ENCODE measurements at places on chromosomes 4 and X.

DNA sequence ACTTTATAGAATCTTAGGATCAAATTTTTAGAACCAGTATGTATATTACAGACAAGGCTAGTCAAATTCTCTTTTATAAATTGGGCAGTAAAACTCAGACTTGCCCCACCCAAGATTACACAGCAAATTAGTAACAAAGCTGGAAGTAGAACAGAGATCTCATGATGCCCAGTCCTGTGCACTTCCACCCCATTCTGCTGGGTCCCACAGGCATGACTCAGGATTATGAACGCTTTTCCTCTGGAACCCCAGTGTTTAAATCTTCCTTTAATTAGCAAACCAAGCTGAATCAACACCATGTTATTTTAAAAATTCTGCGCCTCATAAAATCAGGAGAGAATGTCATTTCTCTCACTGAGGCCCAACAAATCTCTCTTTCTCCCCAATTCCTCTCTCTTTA is 1.5 kb upstream of the IL13RA2 start:
- no peak for DNase-seq

GRCh38 chr4:176794151-176794550 is 1.4 kb upstream of the VEGFC start:
- DNase-seq: no peak

GRCh38 chrX:71935476-71935875 is 24.8 kb downstream of the NHSL2 start:
- DNase-seq: no peak

DNA sequence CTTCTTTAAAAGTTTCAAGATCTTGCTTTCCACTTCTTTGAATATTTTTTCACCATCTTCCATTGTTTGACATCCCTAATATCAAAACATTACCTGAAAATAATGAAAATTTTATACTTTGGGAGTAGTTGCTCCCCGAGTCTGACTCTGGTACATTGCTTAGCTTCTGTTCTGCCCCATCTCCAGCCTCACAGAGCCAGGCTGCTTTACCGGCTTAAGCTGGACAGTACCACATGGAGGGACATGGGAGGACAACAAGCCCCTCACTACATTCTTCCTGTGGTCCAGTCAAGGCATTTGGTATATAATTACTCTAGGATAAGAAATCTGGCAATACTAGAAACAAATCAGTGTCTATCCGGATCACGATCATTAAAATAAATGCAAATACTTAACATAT is 60.2 kb downstream of the UGT8 start:
- no peak for DNase-seq

GRCh38 chrX:21756785-21757529 is 959 bp downstream of the SMPX start:
- DNase-seq: no peak

DNA sequence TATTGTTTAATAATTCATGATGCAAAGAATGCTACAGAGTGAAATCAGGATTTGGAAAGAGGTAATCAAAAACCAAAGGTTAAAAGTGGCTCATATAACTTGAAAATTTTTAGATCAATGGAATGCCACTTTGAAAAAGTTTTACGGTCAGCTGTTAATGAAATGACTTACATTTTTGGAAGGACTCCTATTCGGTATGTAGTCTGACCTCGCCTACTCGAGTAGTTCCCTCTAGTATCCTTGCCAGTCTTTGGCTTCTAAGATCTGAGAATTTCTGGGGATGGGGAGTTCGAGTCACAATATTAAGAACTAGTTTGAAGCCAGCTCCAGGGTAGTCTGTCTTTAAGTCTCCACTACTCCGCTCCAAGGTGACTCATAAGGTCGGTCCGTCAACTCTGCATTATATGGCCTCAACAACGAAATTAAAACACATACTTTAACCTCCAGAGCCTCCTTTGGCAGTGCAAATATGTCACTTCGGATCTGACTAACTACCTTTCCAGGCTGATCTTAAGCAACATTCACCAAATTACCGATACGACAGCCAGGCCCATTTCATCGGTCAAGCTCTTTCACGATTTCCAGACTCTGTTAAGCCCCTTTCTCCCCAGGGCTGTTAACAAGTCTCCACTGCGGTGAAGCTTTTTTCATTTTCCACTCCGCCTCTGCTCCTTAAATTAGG is 733 bp upstream of the NAA15 start:
- no peak for DNase-seq

GRCh38 chr4:97987019-97987648 is 156.1 kb downstream of the STPG2 start:
- no peak for DNase-seq

DNA sequence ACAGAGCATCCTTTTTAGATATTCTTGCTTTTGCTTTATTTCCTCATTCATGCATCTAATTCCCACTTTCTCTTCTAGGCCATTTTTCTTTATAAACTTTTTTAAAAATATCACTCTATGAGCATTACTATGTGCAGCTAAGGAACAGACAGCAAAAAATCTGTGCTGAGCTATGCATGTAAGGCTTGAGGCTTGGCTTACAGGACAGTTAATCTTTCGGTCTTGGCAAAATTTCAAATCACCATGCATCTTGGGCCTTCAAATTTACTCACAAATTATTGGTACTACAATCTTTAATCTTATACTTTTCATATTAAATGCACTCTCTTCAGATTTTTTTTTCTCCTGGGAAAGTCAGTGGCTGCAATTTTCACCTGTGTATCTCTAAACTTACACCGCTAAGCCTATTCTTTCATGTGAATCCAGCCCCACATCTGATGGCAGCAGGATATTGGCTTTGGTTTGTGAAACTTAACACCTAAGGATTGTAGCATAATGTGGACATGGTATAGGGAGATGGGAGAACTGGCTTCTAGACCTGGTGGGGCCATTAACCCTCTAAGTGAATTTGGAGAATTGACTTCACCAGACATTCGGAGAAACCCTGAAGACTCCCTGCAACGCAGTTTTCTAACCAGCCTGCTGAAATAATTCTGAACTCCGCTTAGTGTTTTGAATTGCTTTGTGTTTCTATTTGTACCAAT is 278.3 kb downstream of the SPRY1 start:
- DNase-seq: no peak

GRCh38 chrX:153969904-153970356 is 1.7 kb downstream of the HCFC1 start:
- DNase-seq: no peak

GRCh38 chr4:37732526-37733186 is 46.5 kb upstream of the RELL1 start:
- DNase-seq: no peak

- no peak for DNase-seq
Observed at GRCh38 chr4:156889616-156890594, 81.7 kb downstream of the PDGFC start.

GRCh38 chr4:153787575-153787974 is 1.3 kb downstream of the SFRP2 start:
- no peak for DNase-seq

GRCh38 chr4:152195888-152196287 is 340.0 kb downstream of the FBXW7 start:
- no peak for DNase-seq

- no peak for DNase-seq
Observed at GRCh38 chr4:26077756-26078155, 163.7 kb downstream of the SMIM20 start.

- no peak for DNase-seq
Observed at GRCh38 chrX:72368796-72369195, 63.1 kb upstream of the CITED1 start.

Measured in activated CD8-positive, alpha-beta memory T cell treated with anti-CD3 and anti-CD28 coated beads, Interleukin-2, amount 50 U/mL, for 4 hours (primary cell).